Ascending aorta (tissue), 2 donors: ENCODE measurements at places on chromosomes 6 and 20.

GRCh38 chr6:83511901-83512681 lies at the start of gene PRSS35:
Gene PRSS35, plus strand, starts transcription at chr6:83512534. Its CDS starts 10,908 bp downstream, at chr6:83523442.
- DNase-seq: no peak

DNA sequence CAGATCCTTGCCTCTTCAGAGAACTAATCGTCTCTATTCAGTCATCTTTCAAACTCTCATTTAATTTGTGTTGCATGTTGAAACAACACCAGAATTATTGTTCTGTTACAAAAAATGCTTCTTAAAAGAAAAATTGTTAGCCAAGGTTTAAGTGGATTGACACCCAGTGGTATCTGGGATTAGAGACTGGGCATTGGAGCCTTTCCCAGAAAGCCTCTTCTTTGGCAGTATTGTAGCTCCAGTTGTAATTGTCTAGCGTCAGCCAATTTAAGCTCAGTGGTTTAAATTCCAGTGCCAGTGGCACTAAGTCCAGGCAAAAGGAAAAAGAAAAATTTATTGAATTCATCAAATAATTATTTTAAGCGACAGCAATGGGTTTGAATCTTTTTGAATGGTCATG lies 801 bp downstream of the CCDC28A start:
- DNase-seq: no peak

GRCh38 chr6:153872946-153873345 lies 166.1 kb upstream of the OPRM1 start:
- DNase-seq: no peak

GRCh38 chr6:40535819-40536380 lies 51.3 kb downstream of the LRFN2 start:
- no peak for DNase-seq

- DNase-seq: no peak
Measured at GRCh38 chr6:111623046-111623718, 17.5 kb upstream of the TRAF3IP2 start.

DNA sequence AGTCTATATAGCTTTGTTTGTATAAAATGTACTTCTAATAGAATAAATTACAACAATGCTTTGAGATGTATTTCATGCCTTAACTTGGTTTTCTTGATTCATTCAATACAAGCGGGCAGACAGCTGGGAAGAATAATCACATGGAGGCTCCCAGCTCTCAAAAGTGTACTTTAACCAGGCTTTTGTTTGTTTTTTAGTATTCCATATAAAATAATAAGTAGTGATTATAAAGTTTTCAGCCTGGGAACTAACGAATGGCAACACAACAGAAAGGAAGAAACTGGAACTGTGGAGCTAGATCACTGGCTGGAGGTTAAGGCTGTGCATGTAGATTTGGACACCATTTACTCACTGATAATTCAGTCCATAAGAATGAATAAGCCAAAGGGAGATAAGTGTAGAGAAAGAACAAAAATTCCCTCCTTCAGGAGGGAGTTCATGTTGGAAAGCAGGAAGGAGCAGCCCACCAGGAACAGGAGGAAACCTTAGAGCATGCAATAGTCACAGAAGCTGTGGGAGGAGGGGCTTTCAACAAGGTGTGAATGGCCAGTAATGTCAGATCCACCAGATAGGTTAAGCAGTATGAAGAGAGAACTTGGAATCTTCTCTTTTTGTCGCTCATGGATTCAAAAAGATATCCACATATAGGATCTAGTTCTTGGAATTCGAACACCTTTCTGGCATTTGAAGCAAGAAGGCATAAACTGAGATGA lies 41.2 kb upstream of the SLC35D3 start:
- DNase-seq: no peak

GRCh38 chr6:112130878-112131277 lies 43.5 kb downstream of the FAM229B start:
- no peak for DNase-seq

DNA sequence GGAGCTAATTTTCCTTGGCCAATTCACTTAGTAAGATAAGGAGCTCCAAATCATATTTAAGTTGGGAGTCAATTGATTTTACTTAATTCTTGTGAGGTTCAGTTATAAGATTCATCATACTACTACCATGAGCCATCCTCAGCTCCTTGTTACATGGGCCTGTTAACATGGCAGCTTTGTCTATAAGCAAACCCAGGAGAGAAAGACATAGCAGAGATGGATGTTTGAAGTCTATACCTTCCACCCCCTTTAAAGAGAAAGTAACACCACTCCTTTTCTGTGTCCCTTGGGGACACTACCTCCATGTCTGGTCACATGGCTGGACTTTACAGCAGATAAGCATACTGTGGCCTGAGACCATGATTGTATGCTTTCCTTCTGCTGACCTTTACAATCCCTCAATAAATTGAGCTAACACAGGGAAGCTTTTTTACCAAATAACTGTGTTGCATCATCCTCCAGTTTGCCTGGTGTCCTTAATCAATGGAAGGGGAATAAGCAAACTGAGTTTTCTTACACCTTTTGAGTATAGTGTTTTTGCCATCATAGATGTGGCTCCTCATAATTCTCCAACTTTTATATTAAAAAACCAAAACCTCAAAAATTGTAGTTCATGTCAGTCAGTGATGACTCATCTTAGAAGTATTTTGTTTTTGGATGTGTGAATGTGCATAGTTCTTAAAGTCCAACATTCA lies 9.8 kb upstream of the ZNFX1 start:
- DNase-seq: no peak

- DNase-seq: no peak
Measured at GRCh38 chr20:5863040-5863833, 87.1 kb downstream of the TRMT6 start.

DNA sequence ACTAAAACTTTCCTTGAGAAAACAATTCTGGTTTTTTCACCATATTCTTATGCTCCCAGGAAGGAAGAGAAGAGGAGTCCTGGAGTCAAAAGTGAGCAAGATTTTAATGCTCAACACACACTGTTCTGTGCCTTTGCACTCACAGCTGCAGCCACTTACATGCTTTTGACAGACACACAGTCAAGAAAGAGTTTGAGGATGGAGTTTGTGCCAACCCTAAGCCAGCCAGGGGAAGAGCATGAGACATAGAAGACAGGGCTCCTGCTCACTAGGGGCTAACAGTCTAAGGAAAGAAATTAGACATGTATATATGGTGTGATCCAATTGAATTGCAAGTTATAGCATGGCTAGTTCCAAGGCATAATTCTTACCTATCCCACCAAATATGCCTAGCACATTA lies 37.1 kb upstream of the IL17A start:
- DNase-seq: no peak

GRCh38 chr6:159119791-159120190 lies 49.4 kb upstream of the FNDC1 start:
- DNase-seq: no peak

GRCh38 chr20:4828830-4829513 lies 107.3 kb downstream of the PRND start:
- DNase-seq: no peak

DNA sequence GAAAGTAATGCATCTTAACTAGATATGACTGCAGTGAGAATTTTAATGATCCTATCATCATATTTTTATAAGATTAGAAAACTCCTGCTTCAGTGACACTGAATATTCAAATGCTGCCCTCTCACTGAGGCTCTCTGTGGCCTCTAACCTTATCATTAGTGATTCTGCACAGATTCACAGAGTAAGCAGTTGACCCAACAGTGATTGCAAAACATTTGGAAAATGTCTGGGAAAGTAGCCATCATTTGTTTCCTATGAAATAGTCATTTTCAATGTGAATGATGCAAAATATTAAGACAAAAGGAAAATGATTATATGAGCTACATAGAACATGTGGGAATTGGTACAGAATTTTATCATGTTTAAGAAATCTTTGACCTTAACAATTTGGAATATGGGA lies 210.3 kb downstream of the TBX18 start:
- no peak for DNase-seq

- no peak for DNase-seq
Measured at GRCh38 chr20:18650224-18650623, 62.4 kb downstream of the DTD1 start.

- no peak for DNase-seq
Measured at GRCh38 chr6:145652572-145652971, 82.7 kb downstream of the EPM2A start.

DNA sequence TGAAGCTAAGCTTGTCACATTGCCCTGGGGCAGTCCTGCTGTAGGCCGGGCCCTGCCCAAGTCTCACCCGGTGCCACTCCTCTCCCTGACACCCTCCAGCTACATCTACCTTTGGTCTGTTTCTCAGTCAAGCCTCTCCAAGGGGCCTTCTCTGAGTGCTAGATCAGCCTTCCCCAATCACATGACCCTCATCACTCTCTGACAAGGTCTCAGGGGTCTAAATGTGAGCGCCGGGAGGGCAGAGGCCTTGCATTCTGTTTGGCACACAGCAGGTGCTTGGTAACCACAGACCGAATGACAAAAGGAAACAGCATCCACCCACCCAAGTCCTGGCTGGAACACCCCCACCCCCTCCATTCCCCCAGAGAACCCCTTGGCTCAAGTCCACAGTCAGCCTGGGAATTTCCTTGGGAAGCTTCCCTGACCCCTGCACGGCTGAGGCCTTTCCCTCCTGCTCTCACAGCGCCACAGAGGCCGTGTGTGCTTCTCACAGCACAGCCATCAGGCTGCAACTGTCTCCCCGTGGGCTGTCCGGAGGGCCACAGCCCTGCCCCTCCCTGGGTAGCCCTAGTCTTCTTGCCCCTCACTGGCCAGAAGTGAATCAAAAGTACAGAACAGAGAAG lies 32.9 kb downstream of the PKIG start:
- DNase-seq: no peak

DNA sequence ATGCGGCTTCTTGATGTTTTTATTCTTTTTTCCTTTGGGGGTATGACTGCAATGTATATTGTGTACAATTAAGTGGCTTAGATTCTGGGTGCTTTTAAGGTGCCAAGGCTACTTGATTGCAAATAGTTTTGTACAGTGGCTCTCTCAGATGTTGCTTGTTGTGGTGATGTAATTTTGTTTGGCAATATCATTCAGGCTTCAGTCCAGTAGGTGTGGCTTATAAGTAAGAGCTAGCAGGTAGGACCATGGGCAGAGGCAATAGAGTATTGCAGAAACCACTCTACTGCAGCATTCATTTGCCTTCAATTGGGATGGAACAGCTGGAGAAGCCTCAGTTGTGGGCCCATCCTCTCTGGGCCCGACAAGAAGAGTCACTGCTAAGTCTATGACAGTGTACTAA lies 407.9 kb upstream of the MAN1A1 start:
- no peak for DNase-seq

DNA sequence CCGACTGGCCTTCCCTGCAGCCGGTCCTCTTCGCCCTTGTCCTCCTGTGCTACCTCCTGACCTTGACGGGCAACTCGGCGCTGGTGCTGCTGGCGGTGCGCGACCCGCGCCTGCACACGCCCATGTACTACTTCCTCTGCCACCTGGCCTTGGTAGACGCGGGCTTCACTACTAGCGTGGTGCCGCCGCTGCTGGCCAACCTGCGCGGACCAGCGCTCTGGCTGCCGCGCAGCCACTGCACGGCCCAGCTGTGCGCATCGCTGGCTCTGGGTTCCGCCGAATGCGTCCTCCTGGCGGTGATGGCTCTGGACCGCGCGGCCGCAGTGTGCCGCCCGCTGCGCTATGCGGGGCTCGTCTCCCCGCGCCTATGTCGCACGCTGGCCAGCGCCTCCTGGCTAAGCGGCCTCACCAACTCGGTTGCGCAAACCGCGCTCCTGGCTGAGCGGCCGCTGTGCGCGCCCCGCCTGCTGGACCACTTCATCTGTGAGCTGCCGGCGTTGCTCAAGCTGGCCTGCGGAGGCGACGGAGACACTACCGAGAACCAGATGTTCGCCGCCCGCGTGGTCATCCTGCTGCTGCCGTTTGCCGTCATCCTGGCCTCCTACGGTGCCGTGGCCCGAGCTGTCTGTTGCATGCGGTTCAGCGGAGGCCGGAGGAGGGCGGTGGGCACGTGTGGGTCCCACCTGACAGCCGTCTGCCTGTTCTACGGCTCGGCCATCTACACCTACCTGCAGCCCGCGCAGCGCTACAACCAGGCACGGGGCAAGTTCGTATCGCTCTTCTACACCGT lies 6.1 kb downstream of the UBD start:
- no peak for DNase-seq

DNA sequence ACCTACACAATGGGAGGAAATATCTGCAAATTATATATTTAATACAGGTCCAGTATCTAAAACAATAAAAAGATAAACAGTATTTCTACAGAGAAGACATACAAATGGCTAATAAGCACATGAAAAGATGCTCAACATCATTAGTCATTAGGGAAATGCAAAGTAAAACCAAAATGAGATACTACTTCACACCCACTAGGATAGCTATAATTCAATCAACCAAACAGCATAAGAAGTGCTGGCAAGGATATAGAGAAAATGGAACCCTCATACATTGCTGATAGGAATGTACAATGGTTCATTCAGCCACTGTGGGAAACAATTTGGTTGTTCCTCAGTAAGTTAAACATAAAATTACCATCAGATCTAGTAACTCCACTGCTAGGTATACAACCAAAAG lies 48.7 kb downstream of the NUDT3 start:
- no peak for DNase-seq

GRCh38 chr20:56316051-56316450 lies 42.7 kb upstream of the FAM210B start:
- no peak for DNase-seq

- DNase-seq: no peak
Measured at GRCh38 chr6:8535519-8535918, 100.2 kb upstream of the SLC35B3 start.

DNA sequence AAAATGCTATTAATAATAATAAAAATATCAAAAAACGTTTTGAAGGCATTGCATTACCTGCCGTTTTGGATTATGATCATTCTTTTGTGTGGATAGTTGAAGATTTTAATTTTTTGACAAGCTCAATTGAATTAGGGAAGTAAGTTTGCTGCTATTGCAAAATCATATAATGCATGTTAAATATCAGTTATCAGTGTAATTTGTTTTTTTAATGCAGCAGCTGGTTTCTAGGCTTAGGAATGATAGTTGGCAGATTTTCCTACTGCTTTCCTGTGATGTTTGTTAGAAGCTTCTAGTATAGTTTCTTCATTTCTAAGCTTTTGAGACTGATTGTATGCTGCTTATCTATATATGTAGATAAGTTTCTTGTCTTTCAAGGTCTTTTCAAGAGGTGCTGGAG lies 99.0 kb downstream of the JARID2 start:
- no peak for DNase-seq

GRCh38 chr20:11323816-11324215 lies 593.9 kb upstream of the BTBD3 start:
- no peak for DNase-seq

- no peak for DNase-seq
Measured at GRCh38 chr20:62342910-62343309, 24.2 kb downstream of the LAMA5 start.
